Ascending aorta (tissue), 2 donors: ENCODE measurements at places on chromosomes 7 and 10. TPM values are rescaled to one million over a fixed set of nuclear protein-coding genes. Genes with fewer than 3 reads are reported as not detected.

The NPSR1 gene
- not detected for total RNA-seq

The EPHB6 gene
- 13.1 TPM for total RNA-seq

The PON1 gene
- total RNA-seq = not detected

The SLIT1 gene
- total RNA-seq = not detected

The DGKI gene
- 13.4 TPM for total RNA-seq

The SOSTDC1 gene
- total RNA-seq = not detected

The HOXA6 gene
- total RNA-seq = 15.3 TPM

The LHFPL3 gene
- not detected for total RNA-seq

The ZNF853 gene
- 12.2 TPM for total RNA-seq

The STK31 gene
- 1.6 TPM for total RNA-seq

The OR13A1 gene
- not detected for total RNA-seq

The DRGX gene
- not detected for total RNA-seq

The H2BK1 gene
- total RNA-seq = not detected

The EBLN1 gene
- total RNA-seq = not detected

The ZKSCAN1 gene
- 19.9 TPM for total RNA-seq

The PLEKHS1 gene
- not detected for total RNA-seq

The ZNF727 gene
- total RNA-seq = not detected

The PITRM1 gene
- 110 TPM for total RNA-seq

The CARD11 gene
- total RNA-seq = 0.64 TPM

The AGR2 gene
- total RNA-seq = not detected

The GPR37 gene
- not detected for total RNA-seq

The CPXM2 gene
- total RNA-seq = 125 TPM

The BCAP29 gene
- 73.2 TPM for total RNA-seq

The ADAMTS14 gene
- total RNA-seq = 0.32 TPM

The MYH16 gene
- not detected for total RNA-seq

The SFTPA1 gene
- total RNA-seq = not detected

The SCIN gene
- total RNA-seq = not detected

The NPC1L1 gene
- not detected for total RNA-seq

The AMPH gene
- total RNA-seq = 22.1 TPM

The ABCC2 gene
- total RNA-seq = 0.96 TPM

The CRHR2 gene
- total RNA-seq = 3.1 TPM

The TMEM176B gene
- 42.5 TPM for total RNA-seq

The CCDC3 gene
- total RNA-seq = 86.0 TPM

The PDE1C gene
- 1.4 TPM for total RNA-seq

The NUP42 gene
- 16.7 TPM for total RNA-seq

The NPFFR1 gene
- not detected for total RNA-seq
